Stimulated activated CD4-positive, alpha-beta T cell treated with anti-CD3 and anti-CD28 coated beads, Interleukin-1b, Interleukin-23, amount 100 ng/mL, for 1 hour (primary cell): ENCODE measurements at places on chromosomes 11 and 22.

GRCh38 chr11:66291706-66292542 lies at the start of gene TMEM151A:
Gene TMEM151A (plus strand): TSS chr11:66291894. CDS start chr11:66292014, 120 bp downstream.
- no peak for DNase-seq

DNA sequence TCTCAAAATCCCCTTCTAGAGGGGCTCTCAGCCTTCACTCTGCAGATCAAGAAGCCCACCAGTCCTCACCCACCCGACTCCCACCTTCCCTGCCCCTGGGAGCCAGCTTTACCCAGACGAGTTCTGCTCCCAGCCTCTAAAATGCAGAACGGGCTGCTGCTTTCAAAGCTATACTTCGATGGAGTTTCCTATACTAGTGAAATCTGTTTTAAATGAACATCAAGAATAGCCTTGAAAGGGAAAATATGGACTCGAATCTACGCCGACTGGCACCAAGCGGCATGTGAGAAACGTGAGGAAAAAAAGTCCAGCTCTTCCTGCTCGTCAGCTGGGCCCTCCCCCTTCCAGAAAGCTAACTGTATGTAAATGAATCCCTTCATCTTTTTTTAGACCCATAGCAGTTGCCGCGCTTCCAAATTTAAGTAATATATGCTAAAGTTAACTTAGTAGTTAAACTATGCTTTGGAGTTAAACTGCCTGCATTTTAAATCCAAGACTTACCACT lies 211.7 kb downstream of the NTM start:
- DNase-seq = no peak

DNA sequence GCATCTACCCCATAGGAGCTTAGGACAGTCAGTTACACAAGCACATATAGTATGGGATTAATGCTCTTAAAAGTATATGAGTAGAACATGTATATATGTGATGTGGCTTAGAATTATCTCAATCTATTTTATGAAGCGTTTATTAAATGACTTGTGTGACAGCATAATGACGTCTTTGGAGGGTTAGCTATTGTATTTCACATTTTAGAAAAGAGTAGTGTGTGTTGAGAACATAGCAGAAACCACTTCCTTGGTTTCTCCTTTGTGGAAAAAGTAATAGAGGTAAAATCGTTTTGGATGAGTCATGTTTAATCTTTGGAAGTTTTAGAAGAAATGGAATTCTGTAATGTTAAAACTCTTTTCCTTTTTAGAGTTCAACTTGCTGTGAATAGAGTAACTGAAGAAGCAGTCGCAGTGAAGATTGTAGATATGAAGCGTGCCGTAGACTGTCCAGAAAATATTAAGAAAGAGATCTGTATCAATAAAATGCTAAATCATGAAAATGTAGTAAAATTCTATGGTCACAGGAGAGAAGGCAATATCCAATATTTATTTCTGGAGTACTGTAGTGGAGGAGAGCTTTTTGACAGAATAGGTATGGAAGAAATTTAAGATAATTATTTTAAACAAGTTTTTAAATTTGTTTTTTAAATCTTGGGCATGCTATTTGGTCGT lies 2.4 kb downstream of the CHEK1 start:
- DNase-seq = no peak

DNA sequence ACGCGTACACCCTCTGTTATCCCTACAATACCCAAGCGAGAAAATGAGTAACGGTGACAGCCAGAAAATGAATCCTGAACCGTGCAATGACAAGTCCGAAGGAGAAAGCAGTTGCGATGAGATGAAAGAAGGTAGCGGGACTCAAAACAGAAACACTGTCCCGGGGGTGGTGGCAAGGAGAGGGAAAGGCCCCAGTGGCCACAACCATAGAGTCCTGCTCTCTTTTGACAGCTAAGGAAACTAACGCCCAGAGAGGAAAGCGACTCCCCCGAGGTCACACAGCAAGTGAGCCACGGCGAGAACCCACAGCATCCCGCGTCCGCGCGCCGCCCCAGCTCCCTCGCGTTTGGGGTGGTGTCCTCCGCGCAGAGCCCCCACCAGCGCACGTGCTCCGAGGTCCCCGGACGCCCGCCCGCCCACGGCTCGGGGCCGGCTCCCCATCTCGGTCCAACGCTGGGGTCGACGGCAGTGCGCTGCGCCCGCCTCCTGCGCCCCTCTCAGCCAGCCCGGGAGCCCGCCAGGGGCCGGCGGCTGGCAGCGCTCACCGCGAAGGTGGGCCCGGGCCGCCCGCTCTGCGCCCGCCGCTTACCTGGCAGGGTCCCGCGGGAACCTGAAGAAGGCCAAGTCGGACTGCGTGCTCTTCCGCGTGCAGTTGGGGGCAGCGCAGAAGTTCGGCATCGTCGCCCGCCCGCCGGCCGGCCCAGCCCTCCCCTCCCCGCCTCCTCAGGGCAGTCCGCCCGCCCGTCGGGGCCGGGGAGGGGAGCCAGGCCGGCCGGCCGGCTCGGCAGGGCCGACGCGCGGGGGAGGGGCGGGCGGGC lies 564 bp downstream of the THAP12 start:
- peak; percentile 24 for DNase-seq

DNA sequence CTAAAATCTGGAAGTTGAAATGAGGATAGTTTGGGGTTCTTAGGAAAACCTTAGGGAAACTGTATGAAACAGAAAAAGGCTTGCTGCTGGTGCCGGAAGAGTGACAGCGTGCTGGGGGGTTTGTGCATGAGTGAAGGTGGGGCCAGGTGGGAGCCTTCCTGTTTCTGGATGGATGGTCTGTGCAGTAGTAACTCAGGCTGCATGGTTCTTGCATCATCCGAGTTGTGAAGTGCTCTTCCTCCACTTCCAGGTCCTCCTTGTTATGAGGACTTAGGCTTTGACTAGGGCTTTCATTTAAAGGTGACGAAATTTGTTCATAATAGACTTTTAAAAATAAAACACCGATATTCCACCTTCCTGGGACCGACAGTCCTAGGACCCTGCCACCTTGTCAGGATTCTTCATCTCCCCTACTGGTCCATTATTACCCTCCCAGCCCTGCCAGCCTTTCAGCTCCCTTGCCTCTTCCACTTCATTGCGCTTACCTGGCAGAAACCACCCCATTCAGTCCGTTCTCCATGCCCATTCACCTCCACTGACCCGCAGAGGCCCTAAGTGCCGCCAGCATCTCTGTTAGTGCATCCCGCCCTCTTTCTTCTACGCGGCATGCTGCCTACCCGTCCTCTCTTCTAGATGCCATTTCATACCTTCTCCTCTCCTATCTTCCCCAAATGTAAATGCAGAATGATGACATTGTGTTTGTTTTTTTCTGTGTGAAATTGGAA lies 47.3 kb downstream of the PPFIA1 start:
- DNase-seq = no peak

DNA sequence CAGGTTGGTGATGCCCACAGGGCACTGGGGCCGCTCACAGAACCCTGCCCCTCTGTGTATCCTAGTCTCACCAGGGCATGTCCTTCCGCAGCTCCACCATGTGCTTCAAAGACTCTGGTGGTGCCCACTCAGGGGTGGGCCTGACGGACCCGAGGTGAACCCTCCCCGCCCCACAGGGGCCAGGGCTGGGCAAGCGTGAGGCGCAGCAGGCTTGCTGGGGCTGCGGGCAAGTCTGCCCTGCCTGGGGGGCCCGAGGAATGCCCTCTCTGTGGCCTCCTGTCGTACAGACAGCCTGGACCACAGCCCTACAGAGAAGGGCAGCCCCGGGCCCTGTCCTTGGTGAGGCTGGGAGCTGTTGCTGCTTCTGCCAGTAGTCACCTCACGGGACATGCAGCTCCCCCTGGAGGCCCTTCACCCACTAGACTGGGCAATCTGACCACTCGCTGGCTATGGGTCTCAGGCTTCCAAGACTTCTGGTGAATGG lies 40.2 kb downstream of the TBX1 start:
- DNase-seq = no peak

DNA sequence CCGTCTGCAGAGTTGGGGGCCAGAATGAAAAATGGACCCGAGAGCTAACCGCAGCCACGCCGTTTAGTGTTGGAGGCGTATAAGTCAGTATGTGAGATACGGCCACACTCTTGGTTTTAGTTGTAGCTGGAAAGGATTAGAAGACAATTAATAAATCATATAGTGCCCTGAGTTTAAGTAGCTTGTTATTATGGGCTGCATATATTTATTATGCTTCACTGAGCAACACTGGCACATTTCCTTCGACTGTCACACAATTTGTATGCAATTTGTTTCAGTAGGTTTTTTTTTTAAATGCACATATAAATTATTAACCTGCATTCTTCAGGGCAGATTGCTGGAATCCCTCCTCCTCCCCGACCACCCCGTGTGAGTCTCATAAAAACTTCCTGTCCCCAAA lies 56.9 kb downstream of the PKNOX2 start:
- no peak for DNase-seq

DNA sequence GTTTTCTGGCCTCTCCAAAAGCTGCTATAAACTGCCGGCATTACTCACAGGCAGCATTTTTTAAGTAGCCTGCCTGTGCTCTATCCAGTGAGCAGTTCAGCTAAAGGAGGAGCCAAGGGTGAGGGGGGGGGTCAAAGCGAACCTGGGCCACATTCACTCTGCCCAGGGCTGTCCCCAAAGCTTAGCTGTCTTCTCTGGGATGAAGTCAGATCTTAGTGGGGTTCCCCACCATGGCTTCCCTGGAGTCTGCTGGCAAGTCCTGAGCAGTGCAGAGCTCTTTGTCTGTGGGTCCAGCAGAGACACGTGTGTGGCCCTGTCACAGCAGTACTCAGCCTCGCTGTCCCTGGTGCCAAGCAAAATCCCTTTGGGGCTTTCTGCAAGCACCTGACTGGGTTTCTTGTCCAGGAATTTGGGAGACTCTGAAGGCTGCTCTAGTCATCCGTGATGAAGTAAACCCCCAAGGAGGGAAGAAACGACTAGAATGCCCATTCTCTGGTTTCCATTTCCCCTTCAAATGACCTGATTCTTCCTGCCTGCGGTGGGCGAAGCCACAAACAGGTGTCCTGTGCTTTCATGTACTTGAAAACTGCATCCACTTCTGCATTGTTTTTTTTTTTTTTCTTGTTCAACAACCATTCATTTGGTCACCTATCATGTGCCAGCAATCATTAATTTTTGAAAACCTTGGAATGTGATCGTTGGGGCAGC lies 2.6 kb downstream of the KCNJ5 start:
- DNase-seq = no peak

GRCh38 chr11:126138636-126139035 lies 72.8 kb downstream of the RPUSD4 start:
- DNase-seq = no peak

DNA sequence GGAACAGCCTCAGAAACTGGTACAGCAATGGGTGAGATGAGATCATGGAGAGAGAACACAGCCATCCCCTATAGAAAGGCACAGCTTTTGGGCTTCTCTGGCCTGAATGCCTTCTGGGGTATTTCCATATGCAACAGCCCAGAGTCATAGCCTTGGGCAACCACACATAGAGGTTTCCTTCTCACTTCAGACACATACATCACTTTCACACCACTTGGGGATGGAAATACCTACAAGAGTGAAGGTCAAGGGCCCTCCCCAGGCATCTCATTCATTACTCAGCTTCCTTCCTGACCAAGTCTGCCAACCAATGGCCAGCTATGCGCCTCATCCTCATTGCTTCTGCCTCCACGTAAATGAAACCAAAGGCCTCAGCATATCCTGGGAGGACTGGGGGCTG lies 17.7 kb upstream of the OLFML1 start:
- no peak for DNase-seq

GRCh38 chr11:76764941-76765665 lies 18.1 kb upstream of the TSKU start:
- DNase-seq = no peak

- no peak for DNase-seq
These were observed 71.5 kb upstream of the VSTM5 start for GRCh38 chr11:93921695-93922468.

DNA sequence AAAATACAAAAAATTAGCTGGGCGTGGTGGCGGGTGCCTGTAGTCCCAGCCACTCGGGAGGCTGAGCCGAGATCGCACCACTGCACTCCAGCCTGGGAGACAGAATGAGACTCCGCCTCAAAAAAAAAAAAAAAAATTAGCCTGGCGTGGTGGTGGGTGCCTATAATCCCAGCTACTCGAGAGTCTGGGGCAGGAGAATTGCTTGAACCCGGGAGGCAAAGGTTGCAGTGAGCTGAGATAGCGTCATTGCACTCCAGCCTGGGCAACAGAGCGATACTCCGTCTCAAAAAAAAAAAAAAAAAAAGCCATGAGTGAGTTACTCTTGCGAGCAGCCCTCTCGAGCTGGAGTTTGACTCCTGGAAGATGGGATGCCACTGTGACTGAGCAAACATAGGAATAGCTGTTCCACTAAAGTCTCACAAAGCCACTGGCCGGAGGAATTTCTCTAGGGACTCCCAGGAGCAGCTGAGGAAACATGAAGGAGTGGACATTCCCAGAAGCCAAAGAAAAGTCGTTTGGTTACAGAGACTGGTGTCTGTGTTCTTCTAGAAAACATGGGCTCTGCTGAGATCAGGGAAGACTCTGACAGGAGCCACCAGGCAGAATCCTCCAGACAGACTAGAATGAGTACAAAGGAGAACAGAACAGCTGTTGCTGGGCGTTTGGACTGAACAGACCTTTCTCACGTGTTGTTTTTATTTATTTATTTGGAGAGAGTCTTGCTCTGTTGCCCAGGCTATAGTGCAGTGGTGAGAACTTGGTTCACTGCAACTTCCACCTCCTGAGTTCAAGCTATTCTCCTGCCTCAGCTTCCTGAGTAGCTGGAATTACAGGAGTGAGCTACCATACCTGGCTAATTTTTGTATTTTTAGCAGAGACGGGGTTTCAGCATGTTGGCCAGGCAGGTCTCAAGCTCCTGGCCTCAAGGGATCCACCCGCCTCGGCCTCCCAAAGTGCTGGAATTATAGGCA lies 32.4 kb upstream of the MYH9 start:
- DNase-seq = no peak

GRCh38 chr11:84870486-84870885 lies 756.7 kb downstream of the DLG2 start:
- no peak for DNase-seq

- no peak for DNase-seq
These were observed 32.6 kb downstream of the RTN4R start for GRCh38 chr22:20235389-20235991.

DNA sequence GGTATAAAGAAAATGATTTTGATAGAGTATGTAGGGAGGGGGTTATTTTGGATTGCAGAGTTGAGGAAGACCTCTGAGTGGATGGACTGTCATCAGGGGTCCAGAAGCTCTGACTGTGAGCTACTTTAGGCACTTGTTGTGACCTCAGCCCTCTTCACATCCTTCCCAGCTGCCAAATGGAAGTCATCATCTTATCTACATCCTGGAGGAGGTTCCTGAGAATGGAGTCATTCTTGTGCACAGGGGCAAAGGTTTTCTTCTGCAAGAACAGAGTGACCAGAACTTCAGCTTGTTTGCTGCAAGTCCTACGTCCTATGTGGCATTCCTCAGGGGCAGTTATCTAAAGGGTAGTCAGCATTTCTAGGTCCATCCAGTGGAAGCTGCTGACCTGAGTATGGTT lies 393.8 kb downstream of the AASDHPPT start:
- DNase-seq = no peak

DNA sequence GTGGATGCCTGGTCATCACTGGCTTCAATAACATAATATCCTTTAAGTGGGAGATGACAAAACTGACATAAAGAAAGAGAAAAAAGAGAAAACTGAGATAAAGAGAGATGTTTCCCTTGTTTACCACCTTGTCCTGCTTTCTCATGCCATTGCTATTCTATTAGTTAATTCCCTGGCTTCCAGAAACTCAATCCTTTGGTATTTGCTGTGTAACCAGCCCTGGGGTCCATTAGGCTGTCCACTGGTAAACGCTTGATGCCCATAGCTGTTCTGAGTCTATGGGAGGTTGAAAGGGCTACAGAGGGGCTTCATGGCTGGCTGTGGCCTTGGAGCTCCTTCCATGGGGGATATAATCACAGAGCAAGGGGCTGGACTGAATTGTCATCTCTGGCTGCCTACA lies 243.4 kb upstream of the PLET1 start:
- no peak for DNase-seq

- no peak for DNase-seq
These were observed 38.8 kb downstream of the FLI1 start for GRCh38 chr11:128732471-128733277.
